ENCODE measurements at places on chromosomes 7 and 10.

DNA sequence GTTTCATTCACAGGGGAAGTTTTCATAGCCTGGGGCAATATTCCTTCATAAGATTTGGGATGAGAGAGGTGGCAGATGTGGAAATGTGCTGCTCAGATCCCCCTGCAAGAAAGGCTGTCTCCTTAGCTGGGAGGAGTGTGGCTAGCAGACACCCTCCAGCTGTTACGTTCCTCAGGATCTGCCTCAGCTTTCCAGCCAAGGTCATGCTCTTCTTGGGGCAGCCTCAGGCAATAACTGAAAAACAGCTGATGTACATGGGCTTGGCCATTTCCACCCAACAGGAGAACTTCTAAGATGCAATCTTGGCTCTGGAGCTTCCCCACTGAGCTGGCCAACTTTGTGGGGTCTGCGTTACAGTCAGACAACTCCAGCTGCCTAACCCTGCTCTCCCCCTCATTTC, 51.3 kb upstream of the SEPTIN7 start:
- DNase-seq, result no peak

DNA sequence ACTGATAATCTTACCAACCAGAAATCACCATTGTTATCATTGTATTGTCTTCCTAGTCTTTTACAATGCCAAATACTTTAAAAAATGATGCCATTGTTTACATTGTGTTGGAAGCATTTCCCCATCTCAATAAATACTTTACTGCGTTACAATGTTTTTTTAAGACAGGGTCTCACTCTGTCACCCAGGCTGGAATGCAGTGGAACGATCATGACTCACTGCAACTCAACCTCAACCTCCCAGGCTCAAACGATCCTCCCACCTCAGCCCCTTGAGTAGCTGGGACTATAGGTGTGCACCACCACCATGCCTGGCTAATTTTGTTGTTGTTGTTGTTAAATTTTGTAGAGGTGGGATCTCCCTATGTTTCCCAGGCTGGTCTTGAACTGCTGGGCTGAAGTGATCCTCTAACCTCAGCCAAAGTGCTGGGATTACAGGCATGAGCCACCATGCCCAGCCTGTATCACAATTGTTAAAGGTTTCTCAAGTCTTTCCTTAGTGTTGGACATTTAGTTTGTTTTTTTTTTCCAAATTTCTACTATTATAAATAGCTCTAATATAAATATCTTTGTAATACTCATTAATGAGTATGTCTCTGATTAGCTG, 13.5 kb downstream of the LRMDA start:
- no peak for DNase-seq

DNA sequence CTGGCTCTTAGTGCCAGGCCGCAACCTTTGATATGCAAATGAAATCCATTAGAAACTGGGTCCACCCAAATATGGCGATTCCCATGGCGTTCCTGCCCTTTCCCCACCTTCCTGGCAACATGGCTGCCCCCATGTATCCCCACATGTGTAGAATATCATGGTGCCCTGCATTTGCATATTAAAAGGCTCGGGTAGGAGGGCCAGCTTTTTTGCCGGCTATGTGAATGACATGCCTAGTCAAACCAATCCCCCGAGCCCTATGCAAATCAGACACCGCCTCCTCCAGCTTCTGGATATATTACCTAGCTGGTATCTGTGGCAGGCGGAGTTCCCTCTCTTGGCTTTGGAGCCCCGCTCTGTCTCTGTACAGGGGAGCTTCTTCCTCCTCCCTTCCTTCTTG, 18.3 kb downstream of the MMS19 start:
- peak; percentile 96 for DNase-seq

- DNase-seq, result peak; percentile 78
Measured at GRCh38 chr7:12067156-12067831, 143.8 kb upstream of the TMEM106B start.

GRCh38 chr10:7297094-7297493, 113.7 kb downstream of the SFMBT2 start:
- DNase-seq, result no peak

- DNase-seq, result no peak
Measured at GRCh38 chr7:139772115-139772514, 5.7 kb downstream of the HIPK2 start.

- no peak for DNase-seq
Measured at GRCh38 chr10:1476455-1476803, 260.9 kb downstream of the ADARB2 start.

DNA sequence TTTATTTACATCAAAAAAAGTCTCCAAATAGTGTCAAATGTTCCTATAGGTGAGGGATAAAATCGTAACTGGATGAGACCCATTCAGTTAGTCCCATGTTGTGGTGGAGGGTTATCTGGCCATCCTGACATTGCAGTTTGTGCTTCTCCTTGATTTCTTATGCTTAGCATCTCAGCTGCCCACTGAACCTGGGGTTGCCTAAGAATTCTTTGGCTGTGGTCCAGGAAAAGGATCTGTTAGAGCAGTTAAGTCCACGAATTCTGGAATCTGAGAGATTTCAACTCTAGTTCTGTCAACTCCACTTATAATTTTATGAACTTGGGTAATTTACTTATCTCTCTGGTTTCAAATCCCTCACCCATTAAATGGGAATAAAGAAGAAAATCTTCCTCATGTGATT, 1673.4 kb downstream of the REEP3 start:
- DNase-seq, result no peak

- no peak for DNase-seq
Measured at GRCh38 chr10:109926061-109926745, 2.9 kb upstream of the XPNPEP1 start.

- no peak for DNase-seq
Measured at GRCh38 chr7:74028321-74028838, 407 bp downstream of the ELN start.

DNA sequence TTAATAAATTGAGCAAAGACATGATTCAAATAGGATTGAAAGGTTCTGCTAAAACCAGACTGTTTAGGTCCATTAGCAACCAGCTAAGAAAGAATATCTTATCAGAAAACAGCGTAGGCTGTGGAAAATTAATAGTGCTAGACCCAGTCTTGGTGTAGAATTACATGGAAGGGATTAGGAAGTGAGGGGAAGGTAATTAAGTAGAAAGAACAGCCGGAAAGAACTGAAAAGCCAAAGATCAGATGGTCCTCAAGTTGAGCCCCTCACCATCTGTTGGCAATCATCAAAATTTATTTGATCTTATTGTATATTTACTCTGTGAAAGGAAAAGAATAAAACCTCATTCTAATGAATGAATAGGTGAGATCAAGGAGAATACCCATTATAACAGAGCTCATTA, 50.1 kb downstream of the COL1A2 start:
- no peak for DNase-seq

- DNase-seq, result peak; percentile 71
Measured at GRCh38 chr7:23467806-23468525, 2.3 kb downstream of the IGF2BP3 start.

- DNase-seq, result no peak
Measured at GRCh38 chr7:141671705-141672496, 30.1 kb downstream of the DENND11 start.

DNA sequence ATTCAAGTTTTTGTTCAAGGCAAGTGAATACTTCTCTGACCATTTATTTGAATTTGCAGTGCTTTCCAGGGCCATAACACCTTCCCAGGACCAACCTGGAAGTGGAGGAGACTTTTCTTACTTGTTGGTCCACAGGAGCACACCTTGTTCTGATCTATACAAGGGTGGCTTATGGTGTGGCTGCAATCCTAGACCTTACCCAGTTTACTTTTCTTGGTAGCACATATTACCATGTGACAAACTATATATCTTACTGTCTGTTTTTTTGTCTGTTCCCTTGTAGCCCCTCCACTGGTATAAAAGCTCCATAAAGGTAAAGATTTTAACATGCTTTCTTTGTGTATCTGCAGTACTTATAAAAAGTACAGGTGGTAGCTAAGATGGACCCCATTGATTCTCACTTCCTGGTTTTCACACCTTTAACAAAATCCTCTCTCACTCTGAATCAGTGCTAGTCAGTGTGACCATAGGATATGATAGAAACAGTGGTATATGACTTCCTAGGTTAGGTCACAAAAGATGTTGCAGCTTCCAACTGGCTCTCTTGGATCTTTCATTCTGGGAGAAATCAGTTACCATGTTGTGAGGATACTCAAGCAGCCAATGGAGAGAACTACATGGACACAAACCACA, 5.6 kb upstream of the ASB4 start:
- no peak for DNase-seq

DNA sequence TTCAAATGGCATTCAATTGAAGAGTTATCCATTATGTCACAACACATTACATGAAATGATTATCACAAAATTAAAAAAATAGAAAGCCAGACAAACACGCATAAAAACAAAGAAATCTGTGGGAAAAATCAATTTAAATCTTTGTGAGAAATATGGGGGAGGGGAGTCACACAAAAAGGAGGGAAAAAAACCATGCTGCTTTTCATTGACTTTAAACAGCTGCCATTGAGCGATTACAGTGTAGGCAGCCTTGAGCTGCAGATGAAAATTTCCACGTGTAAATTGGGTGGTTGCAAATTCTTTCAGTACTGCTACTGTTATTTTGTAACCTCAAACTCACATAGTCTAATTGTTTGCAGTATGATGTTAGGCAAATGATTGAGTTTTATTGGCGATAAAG, 889.9 kb upstream of the PHF14 start:
- DNase-seq, result no peak

DNA sequence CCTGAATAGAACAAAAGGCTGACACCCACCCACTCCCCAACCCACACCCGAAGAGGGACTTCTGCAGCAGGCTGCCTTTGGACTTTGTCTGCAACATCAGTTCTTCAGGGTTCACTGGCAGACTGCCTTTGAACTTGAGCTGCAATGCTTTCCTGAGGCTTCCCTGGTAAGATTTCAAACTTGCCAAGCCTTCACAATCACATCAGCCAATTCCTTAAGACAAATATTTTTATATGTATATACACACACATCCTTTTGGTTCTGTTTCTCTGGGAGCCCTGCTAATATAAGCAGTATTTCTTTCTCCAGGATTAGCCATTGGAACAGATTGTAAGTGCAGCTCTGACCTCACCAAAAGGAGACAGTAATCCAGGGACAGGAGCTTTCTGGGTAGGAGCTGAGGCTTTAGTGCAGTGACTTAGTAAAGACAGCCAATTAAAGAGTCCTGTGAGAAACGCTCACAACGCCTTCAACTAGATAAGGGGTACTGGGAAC, 55.6 kb upstream of the KMT2E start:
- no peak for DNase-seq

GRCh38 chr7:119281181-119281846, 991.7 kb upstream of the KCND2 start:
- DNase-seq, result no peak

DNA sequence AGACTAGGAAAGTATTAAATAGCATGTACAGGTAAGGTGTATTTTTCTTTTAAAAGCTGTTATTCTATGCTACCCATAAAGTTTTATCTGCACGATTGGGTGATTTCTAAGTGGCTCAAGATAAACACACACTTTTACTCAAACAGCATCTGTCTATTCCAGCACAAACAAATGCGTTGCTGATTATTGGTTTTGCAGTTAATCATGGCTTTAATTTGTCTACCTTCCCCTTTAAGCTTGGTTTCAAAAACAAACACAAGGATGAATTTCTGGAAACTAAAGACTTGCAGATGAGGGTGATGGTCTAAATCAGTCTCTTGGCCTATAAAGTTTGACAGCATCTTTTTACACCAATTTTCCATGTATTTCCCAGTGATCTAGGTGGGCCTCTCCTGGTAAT, 94.2 kb downstream of the NRP1 start:
- DNase-seq, result no peak

- DNase-seq, result peak; percentile 18
Measured at GRCh38 chr10:120949609-120950031, 98.5 kb downstream of the WDR11 start.

All from HAP-1 (cell line).